ENCODE measurements at places on chromosomes 3 and 15.

DNA sequence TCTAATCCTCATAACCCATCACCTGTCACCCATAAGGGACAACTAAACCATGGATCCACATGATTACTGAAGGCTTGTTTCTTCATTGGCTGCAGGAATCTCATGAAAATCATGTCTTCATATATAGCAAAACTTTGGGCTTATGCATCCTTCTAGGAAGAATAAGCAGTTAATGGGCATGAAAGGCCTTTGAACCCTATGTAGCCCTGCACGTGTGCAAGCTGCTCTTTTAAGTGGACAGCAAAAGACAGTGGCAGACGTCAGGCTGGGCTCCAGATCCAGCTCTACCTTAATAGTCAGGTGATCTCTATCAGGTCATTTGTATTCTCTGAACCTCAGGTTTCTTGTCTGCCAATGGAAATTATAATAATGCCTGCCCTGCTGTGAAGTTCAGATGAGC, 18.9 kb downstream of the CYP19A1 start:
- no peak for DNase-seq

DNA sequence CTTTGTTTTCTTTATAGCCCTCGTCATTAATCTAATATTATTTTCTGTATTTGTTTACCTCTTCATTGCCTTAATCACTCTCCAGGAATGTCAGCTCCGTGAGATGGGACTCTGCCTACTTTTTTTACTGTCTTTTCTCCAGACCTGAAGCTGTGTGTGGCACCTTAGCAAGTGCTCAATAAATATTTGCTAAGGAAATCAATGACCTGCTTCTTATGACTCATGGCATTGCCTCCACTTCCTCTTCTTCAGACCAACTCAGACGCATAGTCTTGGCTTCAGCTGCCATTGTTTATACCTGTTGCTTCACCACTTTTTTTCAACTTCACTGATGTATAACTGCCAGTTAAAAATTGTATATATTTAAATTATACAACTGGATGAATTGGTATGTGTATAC, 218.5 kb upstream of the CMC1 start:
- DNase-seq, result no peak

DNA sequence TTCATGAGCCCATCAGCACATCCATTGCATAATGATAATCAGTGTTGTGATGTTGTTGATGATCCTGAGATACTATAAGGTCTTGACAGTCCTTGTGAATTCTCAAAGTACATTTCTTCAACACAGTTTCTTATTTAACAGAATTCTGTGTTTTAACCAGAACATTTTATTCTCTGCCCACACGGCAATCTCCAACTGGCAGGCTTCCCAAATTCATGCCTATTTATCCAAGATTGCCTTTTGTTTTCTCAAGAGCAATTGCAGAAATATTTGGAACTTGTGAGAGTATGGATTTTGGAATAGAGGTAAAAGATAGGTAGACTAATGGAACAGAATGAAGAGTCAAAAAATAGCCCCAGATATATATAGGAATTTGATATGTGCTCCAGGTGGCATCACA, 116.0 kb downstream of the UACA start:
- no peak for DNase-seq

GRCh38 chr3:150278195-150278594, 129.9 kb upstream of the TSC22D2 start:
- no peak for DNase-seq

DNA sequence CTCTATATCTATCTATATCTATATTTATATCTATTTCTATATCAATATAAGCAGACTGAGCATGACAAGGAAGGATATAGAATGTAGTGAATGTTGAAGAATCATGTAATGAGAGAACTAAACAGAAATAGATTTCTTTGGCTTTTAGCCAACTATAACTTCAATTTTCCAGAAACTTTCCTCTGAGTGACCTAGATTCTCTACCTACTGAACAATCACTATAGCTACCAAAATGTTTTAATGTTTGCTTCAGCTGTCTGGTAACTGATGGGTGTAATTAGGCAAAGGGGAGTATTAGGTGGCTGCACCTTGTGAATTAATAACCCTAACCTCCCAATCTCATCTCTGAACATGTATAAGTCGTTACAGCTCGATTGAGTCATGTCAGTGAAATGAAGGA, 76.4 kb upstream of the ROBO1 start:
- DNase-seq, result no peak

DNA sequence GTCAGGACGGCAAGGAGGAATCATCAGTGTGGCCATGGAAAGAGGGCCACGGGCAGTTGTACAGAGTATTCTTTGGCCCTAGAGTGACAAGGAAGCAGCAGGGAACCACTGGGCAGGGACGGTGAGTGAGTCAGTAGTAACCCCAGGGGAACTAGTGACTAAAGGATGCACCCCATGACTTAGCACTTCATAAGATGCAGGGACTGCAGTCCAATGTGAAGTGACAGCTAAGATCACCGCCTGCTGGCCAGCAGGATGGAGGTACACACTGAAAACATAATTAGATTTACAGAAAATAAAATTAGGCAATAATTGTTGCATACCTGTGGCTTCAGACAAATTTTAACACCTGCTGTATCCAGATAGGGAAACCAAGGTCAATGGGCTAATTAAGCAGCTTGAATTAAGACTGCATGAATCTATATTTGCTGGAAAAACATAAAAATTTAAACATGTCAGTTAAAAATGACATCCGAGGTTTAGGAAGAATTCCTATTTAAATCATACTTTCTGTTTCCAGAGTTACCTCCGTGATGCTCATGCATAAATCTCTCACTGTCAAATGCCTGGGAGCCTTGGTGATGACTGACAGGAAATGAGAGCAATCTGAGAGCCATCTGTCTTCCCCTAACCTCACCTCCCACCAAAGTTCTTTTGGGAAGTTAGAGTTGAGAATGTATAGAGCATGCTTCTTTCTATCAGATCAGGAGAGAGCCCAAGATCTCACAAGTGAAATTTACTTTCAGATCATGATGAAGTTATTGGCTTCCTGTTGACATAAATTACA, 56.5 kb downstream of the DCLK3 start:
- DNase-seq, result no peak

DNA sequence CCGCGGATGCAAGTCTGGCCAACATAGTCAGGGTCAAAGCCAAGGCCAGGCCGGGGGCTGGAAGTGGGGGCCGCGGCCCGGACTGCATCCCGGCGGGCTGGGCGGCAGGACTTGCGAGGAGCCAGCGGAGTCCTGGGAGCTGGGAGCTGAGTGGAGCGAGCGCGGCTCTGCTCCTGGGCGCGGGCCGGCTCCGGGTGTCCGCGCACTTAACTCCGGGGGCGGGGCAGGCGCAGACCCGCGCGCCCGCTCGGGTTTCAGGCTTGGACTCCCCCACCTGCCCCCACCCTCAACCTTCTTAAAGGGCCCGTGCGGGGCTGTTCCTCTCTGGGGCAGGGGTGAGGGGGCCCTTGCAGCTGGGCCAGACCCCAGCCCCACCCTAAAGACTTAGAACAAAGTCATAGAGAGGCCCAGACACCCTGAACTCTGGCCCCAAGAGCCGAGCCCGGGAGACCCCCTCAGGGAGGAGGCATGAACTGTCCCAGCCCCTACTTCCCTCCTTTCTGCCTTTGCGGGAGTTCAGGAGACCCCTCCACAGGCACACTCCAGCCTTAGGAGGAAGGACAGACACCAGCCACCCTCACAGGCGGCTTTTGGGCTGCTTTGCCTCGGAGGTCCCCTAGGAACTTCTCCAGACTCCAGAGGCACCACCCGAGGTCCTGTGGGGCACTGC, at the start of gene CSPG4:
TSS of gene CSPG4 (minus strand) at position 181 of the 670 bp plus-strand sequence. CDS start at position 88, 93 bp downstream.
- DNase-seq, result no peak

- DNase-seq, result no peak
These were observed 77.2 kb downstream of the LDHAL6B start for GRCh38 chr15:59283717-59284391.

DNA sequence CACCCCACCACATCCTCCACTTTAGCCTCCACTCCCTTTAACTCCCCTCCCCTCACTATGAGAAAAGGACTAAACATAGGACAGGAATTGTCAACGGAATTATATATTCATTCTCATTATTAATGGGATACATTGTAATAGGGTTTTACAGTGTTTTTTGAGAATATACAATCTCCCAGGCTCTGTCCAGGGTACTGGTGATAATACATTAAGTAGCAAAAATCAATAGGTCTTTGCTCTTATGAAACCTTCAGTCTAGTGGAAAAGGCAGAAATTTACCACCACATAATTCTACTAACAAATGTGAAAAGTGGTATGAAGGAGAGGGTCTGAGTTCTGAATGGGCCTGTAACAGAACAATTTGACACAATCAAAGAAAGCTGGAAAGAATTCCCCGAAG, 28.2 kb upstream of the IGSF11 start:
- DNase-seq, result no peak

GRCh38 chr3:151673974-151674373, 59.8 kb upstream of the AADACL2 start:
- no peak for DNase-seq

GRCh38 chr3:185797108-185797881, 27.5 kb downstream of the IGF2BP2 start:
- no peak for DNase-seq

DNA sequence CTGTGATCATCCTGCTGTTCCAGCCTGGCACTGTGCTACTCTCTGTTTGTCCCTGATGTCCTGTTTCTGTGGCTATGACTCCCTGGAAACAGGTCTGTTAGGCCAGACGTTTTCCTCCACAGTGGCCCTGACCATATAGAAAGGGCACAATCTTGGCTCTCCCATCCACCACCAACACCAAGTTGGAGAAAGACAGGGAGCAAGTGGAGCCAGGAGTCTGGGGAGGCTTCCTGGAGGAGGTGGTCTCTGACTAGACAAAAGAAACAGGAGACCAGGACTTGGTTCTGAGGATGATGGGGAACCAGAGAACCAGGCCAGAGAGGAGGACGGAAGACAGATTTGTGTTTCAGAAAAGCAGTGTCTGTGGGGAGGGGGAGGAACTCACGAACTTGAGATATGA, 49.2 kb upstream of the SMAD6 start:
- no peak for DNase-seq

GRCh38 chr15:80697075-80697685, 2.1 kb downstream of the ABHD17C start:
- no peak for DNase-seq

GRCh38 chr3:84961521-84962255, 2.9 kb downstream of the CADM2 start:
- no peak for DNase-seq

GRCh38 chr15:68620721-68621527, 42.1 kb downstream of the CORO2B start:
- DNase-seq, result no peak

DNA sequence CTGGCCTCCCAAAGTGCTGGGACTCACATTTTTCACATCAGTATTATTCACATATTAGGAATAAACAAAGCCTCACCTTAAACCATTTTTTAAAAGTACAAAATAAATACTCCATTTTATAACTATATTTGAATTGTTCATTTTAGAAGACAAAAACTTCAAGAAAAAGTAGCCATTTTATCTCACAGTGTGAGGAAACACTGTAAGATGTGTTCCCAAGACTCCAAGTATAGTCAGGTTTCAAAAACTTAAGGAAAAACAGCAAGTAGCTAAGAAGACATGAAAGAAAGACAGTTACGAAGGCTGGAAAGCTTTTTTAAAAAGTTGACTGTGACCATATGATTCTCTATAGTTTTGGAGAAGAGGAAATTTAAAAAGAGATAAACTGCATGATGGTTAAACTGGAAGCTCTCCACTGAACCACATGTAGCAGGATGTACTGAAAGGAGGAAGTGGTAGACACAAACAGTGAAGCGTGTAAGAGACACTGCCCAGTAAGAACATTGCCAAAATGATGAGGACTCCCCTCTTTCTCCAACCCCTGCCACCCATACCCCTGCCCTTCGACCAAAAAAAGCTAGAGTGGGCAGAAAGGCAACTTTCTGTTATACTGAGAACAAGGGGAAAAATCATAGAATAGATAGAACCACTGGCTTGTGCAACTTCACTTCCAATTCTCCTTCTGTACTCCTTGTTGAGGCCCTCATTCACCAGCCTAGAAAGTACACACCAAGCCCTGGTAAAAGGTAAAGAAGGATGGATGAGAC, 6.2 kb upstream of the TMF1 start:
- DNase-seq, result no peak

DNA sequence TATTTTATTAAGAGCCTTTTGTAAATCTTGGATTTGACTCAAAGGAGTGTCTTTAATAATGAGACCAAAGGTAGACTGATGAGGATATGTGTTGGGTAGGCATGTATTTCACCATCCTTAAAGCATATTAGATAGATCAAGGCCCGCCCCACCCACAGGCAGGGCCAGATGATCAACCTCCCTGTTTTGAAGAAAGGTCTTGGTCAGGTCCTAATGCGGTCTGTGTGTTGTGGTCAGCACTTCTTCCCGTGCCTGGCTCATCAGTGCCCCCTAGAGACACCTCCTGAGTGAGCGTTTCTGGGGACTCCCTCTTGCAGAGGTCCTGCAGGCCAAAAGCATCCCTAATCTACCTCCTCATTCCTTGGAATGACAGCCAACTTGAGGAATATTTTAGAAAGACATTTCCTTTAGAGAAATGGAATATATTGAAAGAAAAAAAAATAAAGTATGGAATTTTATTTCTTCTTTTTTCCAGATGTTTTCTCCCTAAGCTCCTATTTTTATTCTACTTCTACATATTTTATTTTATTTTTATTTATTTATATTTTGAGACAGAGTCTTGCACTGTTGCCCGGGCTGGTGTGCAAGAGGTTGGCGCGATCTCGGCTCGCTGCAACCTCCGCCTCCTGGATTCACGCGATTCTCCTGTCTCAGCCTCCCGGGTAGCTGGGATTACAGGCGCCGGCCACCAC, 6.0 kb downstream of the TM4SF4 start:
- peak; percentile 9 for DNase-seq

- no peak for DNase-seq
These were observed 269.7 kb downstream of the XXYLT1 start for GRCh38 chr3:195001261-195001660.

DNA sequence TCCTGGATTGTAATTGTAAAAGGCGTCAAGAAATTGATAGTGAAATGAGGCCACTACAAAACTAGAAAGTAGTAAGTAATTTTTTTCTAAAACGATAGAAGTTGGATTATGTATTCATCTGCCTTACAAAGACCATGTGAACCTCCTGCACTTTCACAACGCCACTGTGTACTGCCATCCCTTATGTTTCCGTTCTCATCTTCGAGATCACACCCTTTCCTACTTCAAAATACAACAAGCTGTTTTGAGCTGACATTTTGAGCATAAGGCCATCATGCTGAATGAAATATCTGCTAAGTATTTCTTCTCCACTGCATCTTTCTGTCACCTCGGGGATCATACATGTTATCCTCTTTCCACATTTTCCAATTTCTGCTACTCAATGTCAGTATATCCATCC, 885.5 kb downstream of the ROBO1 start:
- DNase-seq, result no peak

DNA sequence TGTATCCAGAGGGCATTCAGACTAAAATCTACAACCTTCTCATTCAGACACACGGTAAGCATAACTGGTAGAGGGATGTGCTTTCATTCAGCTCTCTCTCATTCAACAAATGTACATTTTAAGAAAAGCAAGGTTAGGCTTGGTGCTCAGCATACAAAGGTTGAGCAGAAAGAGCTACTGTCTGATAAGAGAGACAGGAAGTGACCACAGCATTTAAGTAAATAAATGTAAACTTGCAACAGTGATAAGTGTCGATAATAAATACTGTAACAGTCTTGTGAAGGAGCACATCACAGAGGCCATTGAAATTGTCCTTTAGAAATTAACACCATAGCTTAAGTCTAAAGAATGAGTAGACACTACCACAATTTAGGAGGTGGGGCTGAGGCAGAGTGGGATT, 3.4 kb downstream of the CD96 start:
- no peak for DNase-seq
